ENCODE measurements at places on chromosomes 1 and 21. TPM values are rescaled to one million over a fixed set of nuclear protein-coding genes. Genes with fewer than 3 reads are reported as not detected.

Gene CA14
- 42.6 TPM for total RNA-seq

Gene CYP2J2
- total RNA-seq, result not detected

Gene C1QA
- total RNA-seq, result not detected

Gene IPO9
- total RNA-seq, result 22.9 TPM

Gene ENAH
- total RNA-seq, result 46.0 TPM

Gene KCNE2
- total RNA-seq, result not detected

Gene PRR9
- not detected for total RNA-seq

Gene CD84
- not detected for total RNA-seq

Gene ZYG11B
- total RNA-seq, result 15.8 TPM

DNA sequence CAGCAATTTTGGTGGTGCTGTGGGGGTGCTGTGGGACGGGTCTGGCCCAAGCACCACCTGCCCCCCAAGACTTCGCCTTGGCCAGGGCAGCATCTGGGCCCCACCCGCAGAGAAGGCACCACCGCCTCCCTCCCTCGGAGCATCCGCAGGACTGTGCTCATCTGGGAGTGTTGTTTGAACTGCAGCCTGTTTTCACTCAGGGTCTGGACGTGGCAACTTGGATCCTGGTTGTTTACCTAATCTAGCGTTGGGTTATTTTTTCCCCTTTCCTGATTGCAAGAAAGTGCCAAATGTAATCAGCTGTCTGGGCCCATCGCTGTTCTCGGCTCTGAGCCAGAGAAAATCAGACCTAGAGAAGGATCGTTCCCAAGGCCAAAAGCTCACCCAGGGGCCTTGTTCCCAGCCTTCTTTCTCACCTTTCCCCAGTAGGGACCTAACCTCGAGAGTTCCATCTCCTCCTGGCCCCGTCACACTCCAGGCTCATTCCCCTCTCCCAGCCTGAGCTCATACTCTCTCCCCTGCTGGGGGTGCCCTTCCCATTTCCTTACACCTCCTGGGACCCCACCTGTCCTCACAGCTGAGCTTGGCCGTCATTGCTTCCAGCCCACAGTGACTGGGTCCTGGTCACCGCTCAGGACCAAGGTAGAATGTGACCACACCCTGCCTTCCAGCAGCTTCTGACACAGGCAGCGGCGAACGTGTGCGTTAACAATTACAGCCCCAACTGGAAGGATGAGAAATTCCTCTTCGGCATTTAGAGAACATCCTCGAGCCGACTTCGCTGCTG, 72.0 kb upstream of the FAM20B start:
- no peak for DNase-seq

GRCh38 chr1:62688687-62689085, 500 bp upstream of the DOCK7 start:
- DNase-seq, result no peak

GRCh38 chr1:176515310-176515709, 52.3 kb downstream of the PAPPA2 start:
- DNase-seq, result peak; percentile 65

DNA sequence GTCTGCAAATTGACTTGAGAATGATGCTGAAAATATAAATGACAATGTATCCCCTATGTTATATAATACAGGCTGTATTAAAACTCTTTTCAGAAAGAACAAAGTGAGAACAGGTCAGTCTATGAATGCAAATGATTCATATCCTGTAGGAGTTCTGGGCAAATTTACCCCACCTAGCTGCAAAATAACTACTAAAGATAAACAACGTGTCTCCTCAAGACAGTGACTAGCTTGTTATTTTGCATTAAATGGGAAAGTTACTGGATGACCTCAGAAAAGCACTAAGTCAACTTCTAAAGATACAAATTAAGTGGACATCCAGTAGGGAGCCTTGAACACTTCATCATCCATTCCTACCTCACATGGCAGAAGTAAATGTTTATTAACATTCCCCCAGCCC, 11.1 kb downstream of the RNF19B start:
- no peak for DNase-seq

DNA sequence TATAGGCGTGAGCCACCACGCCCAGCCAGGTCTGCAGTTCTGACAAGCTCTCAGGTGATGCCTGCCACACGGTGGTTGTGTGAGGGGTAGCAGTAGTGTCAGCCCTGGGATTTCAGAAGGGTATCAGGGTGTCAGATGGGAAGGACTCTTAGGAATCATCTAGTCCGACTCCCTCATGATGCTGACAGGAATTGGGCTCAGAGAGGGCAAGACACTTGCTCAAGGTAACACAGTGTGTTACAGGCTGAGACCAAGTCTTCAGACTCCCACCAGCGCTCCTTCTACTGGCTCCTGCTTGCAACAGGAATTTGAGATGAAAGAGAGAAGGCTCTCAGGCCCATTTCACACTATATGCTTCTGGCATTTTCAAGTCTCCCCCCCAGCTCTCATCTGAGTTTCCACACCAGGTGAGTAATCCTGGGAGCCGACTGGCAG, 6.9 kb downstream of the HTR1D start:
- DNase-seq, result no peak

GRCh38 chr1:26067432-26067911, at the start of gene TRIM63:
Gene TRIM63, minus strand, starts transcription at chr1:26067630. Its CDS starts 136 bp downstream, at chr1:26067494.
- no peak for DNase-seq

- no peak for DNase-seq
Observed at GRCh38 chr1:151002611-151003010, 4.1 kb downstream of the MINDY1 start.

- DNase-seq, result no peak
Observed at GRCh38 chr1:11831945-11832725, 15.4 kb downstream of the NPPA start.

GRCh38 chr21:25903607-25904006, 168.8 kb downstream of the GABPA start:
- no peak for DNase-seq

- DNase-seq, result no peak
Observed at GRCh38 chr1:240591564-240591963, 20.4 kb downstream of the GREM2 start.

- DNase-seq, result no peak
Observed at GRCh38 chr21:41258617-41259016, 58.0 kb upstream of the FAM3B start.

Measured in G401 (cell line).